ENCODE measurements at places on chromosomes 11 and 22. TPM values are rescaled to one million over a fixed set of nuclear protein-coding genes. Genes with fewer than 3 reads are reported as not detected.

The F2 gene
- not detected for total RNA-seq

The FXYD2 gene
- total RNA-seq: not detected

The SNX32 gene
- 1.8 TPM for total RNA-seq

The HBB gene
- not detected for total RNA-seq

The TLCD5 gene
- 15.8 TPM for total RNA-seq

The AIFM3 gene
- total RNA-seq: 0.59 TPM

The MSANTD2 gene
- 12.0 TPM for total RNA-seq

The CBLIF gene
- total RNA-seq: not detected

The POU2AF1 gene
- total RNA-seq: not detected

The HEPHL1 gene
- 0.09 TPM for total RNA-seq

The CCDC15 gene
- 1.9 TPM for total RNA-seq

The CATSPERZ gene
- not detected for total RNA-seq

The TRIM21 gene
- total RNA-seq: 10.7 TPM

The MRGPRX4 gene
- not detected for total RNA-seq

The CD3E gene
- total RNA-seq: not detected

The SCGB1A1 gene
- not detected for total RNA-seq

The VWCE gene
- total RNA-seq: 1.6 TPM

The RTN4RL2 gene
- total RNA-seq: not detected

The LUZP2 gene
- 8.0 TPM for total RNA-seq

The FOLH1 gene
- not detected for total RNA-seq

The PGR gene
- total RNA-seq: under 0.01 TPM

The ATP6V1E1 gene
- 232 TPM for total RNA-seq

The ANO1 gene
- total RNA-seq: not detected

The TMEM45B gene
- not detected for total RNA-seq

The LRRC74B gene
- under 0.01 TPM for total RNA-seq

The OR4C45 gene
- not detected for total RNA-seq
